ENCODE measurements at places on chromosomes 3 and 15. TPM values are rescaled to one million over a fixed set of nuclear protein-coding genes. Genes with fewer than 3 reads are reported as not detected.
A peak's percentile ranks its signal among the peaks of the same experiment; 100 is the strongest.

TRPM1 gene
- total RNA-seq = not detected

RAB6B gene
- total RNA-seq = 0.29 TPM

SLC15A2 gene
- total RNA-seq = 1.5 TPM

PAK2 gene
- 69.5 TPM for total RNA-seq

ERICH6 gene
- total RNA-seq = not detected

GRCh38 chr3:25662736-25663320 lies 1.9 kb downstream of the TOP2B start:
- H3K4me1 ChIP-seq = peaks cover 44% of the 10 kb centered on the region
- peaks cover 10% of the 10 kb centered on the region for H3K36me3 ChIP-seq
- no peak for DNase-seq
- H3K27ac ChIP-seq = peak overlapping the region; percentile 94

DNA sequence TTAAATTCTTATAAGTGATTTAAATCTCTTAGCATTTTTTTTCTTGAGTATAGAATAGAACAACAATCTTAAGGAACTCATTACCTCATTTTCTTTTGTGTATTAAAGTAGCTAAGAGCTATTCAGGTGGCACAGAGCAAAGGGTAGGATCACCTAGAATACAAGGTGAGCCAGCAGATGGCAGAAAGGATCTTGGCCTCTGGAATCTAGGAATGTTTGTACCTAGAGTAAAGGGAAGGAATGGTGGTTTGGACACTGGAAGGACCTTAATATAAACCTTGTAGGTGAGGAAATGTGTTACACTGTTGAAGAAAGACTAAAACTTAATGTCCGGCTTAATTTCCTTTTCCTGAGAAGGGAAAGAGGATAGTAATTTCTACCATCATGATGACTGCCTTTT lies 89.0 kb downstream of the GHSR start:
- H3K27me3 ChIP-seq = no peaks in the 10 kb centered on the region
- no peak overlapping the region for H3K4me3 ChIP-seq
- H3K36me3 ChIP-seq = peaks cover 21% of the 10 kb centered on the region
- no peaks in the 10 kb centered on the region for H3K4me1 ChIP-seq
- no peak for DNase-seq

- H3K27me3 ChIP-seq = peaks cover 8% of the 10 kb centered on the region
- DNase-seq = no peak
- peaks cover 6% of the 10 kb centered on the region for H3K4me1 ChIP-seq
- H3K4me3 ChIP-seq = no peak overlapping the region
- H3K36me3 ChIP-seq = peaks cover 2% of the 10 kb centered on the region
Measured at GRCh38 chr15:73196113-73196512, 143.8 kb downstream of the NEO1 start.

DNA sequence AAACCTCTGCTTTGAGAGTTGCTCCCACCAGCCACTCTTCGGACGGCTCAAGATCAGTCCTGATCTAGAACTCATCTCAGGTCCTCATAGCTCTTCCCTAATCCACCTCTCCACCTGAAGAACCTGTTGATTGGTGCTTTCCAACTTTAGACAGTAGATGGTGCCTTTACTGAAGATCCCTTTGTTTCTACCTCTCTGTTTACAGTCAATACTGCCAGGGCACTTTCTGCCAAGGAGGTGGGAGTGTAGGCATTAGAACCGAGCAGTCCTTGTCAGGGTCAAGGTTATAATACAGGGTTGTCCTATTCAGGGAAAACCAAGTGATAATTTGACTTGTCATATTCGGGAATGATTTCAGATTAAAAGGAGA lies 1.2 kb downstream of the CGNL1 start:
- H3K27ac ChIP-seq = no peak overlapping the region
- H3K36me3 ChIP-seq = peaks cover 2% of the 10 kb centered on the region
- no peak for DNase-seq

DNA sequence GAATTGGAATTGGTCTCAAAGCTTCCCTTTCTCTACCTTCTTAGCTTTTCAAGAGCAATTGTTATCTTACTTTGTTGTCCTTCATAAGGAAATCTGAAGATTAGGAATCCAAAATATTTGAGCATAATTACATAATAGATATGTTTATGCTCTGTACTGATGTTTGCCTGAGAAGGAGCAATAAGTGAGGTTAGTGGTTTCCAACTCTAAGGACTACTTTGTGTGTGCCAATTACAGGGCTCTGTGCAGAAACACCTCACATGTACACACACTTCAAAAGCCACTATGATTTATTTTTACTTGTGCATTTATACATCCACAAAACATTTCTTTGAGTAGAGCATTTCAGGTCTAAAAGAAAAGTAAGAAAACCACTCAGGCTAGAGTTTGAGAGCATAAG lies 49.9 kb downstream of the MME start:
- no peaks in the 10 kb centered on the region for H3K27me3 ChIP-seq
- H3K4me3 ChIP-seq = no peak overlapping the region
- no peaks in the 10 kb centered on the region for H3K36me3 ChIP-seq
- no peaks in the 10 kb centered on the region for H3K4me1 ChIP-seq

DNA sequence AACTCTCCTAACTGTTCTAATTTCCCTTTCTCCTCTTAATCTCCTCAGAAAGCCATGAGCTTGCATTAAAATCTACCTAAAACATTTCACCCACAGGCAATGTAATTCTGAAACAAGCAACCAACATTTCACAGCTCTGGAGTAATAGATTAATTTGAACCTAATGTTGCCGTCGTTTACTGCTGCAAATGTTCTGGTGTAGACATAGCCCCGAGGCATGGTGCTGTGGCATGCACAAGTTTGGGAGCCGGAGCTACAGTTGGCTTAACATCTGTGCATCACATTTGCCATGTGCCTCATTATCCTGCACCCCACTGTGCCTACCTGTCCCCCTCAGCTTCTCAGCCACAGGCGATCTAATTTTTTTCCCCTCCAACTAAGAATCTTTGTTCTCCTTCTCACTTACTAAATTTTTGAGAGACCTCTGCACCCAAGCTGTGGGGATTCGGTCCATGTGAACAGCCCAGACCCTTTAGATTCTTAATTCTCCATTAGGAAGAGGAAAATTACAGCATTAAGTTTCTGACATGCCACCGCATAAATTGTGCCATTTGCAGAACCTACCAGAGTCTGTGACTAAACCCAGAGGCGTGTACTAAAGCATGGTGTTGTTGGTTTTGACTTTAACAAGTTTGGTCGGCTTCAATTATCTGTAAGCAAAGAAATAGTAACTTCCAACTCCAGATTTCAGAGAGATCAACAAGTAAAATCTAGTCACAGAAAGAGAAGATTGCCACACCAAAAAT lies 419.2 kb downstream of the MECOM start:
- no peaks in the 10 kb centered on the region for H3K36me3 ChIP-seq
- H3K27me3 ChIP-seq = peaks cover 37% of the 10 kb centered on the region
- no peak overlapping the region for H3K4me3 ChIP-seq
- peaks cover 2% of the 10 kb centered on the region for H3K4me1 ChIP-seq

DNA sequence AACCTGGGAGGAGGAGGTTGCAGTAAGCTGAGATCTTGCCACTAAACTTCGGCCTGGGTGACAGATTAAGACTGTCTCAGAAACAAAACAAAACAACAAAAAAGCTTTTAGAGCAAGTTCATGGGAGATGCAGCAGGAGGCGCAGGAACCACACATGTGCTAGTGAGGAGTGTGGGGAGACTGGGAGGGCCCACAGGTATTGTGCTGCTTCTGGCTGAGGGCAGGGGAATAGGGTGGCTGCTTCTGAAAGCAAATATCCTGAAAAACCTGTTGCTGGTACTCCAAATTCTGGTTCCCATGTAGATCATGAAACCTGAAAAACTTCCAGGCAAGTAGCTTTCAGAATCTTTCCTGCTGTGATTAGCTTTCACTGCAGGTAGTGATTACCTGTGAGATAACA lies 22.1 kb downstream of the TYRO3 start:
- no peak for DNase-seq
- H3K4me3 ChIP-seq = no peak overlapping the region
- peaks cover 5% of the 10 kb centered on the region for H3K4me1 ChIP-seq
- H3K36me3 ChIP-seq = no peaks in the 10 kb centered on the region
- peaks cover 36% of the 10 kb centered on the region for H3K27me3 ChIP-seq

DNA sequence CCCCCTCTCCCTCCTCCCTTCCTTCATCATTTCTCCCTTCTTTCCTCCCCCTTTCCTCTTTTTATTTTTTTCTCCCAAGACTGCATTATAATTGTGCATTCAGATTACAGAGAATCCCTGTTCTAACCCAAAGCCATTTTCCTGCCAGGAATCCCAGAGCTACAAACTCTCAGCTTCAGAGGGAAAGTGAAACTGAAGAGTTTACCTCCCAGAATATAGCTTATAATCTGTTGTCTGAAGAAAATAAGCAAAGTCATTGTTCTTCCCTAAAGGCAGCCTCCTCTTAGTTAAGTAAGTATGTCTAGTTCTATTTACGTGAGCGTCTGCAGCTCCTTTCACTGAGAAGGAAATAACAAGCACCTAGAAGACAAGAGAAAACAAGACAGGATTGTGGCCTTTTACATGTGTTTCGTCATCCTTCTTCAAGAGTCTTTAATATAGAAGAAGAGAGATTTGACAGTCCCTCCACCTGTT lies 97.2 kb downstream of the CHST2 start:
- H3K4me1 ChIP-seq = peaks cover 28% of the 10 kb centered on the region
- DNase-seq = no peak
- H3K27me3 ChIP-seq = no peaks in the 10 kb centered on the region
- no peaks in the 10 kb centered on the region for H3K36me3 ChIP-seq

DNA sequence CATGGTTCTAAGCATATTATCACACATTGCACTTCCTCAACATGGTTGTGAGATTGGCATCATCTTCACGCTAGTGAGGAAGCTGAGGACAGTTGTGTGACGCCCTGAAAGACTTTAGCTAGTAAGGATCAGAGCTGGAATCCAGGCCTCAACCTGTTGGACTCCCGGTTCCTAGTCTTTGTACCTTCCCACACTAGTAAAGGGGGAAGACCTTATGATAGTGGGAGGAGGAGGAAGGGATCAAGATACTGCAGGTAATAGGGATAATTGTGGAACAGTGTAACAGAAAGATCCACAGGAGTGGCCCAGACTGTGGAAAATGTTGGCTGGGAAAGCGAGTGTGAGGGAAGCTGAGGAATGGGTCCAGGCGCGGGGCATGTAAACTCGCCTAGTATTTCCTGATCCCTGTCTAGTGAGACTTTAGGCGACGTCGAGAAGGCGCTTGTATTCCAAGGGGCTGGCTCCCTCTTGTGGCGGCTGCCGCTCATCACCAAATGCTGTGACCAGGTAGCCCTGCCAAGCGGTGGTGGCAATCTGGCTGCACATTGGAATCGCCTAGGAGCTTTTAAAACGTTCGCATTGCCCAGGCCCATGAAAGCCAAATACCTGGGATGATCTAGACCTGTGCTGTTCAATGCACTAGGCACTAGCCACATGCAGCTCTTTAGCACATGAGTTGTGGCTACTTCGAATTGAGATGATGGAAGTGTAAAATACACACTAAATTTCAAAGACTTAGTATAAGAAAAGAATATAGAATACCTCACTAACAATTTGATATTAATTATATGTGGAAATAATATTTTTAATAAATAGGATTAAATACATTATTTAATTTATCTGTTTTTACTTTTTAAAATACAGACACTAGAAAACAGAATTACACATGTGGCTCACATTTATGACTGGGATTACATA lies 38.8 kb upstream of the CLDN18 start:
- no peak overlapping the region for H3K4me3 ChIP-seq
- H3K36me3 ChIP-seq = no peaks in the 10 kb centered on the region
- H3K27me3 ChIP-seq = peaks cover 15% of the 10 kb centered on the region
- no peak overlapping the region for H3K27ac ChIP-seq
- DNase-seq = peak; percentile 53

DNA sequence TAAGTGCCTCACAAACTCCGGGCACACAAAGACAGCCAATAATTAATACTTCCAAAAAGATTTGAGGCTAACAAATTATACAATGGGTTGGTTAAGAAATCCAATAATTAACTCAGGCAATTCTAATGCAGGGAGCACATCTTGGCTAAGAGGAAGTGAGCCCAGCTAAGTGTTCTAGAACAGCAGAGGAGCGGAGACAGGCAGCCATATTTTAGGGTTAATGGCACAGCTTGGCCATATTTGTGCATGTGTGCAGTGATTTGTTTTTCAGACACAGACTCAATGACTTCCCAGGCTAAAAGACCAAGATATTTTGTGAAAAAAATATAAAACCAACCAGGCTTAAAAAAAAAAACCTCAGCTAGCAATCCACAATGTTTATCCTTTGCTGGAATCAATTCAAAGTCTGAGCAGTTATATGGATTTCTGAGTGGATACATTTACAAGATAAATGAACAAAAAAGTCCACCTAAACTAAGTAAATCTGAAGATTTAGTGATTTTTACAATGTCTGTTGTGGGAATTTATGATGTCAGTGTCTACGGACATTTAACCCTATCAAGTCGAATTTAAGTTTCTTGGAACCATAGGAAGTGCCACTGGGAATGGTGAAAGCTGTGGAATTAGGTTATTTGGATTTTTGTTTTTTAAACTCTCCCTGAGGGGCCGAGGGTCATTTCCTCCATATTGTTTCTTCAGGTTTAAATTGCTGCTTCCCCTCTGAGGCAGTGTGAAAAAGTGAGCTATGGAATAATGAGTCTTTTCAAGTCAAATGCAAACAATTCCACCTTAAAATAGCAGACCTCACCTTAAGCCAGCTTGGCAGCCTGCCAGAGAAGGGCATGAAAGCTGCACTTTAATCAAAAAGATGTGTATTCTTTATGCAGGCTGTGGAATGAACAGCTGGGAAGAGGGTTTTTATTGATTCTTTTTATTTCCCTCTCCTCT lies 413.7 kb upstream of the TBL1XR1 start:
- H3K4me1 ChIP-seq = peaks cover 13% of the 10 kb centered on the region
- no peaks in the 10 kb centered on the region for H3K27me3 ChIP-seq
- no peaks in the 10 kb centered on the region for H3K36me3 ChIP-seq
- no peak for DNase-seq
- H3K27ac ChIP-seq = no peak overlapping the region
- no peak overlapping the region for H3K4me3 ChIP-seq

DNA sequence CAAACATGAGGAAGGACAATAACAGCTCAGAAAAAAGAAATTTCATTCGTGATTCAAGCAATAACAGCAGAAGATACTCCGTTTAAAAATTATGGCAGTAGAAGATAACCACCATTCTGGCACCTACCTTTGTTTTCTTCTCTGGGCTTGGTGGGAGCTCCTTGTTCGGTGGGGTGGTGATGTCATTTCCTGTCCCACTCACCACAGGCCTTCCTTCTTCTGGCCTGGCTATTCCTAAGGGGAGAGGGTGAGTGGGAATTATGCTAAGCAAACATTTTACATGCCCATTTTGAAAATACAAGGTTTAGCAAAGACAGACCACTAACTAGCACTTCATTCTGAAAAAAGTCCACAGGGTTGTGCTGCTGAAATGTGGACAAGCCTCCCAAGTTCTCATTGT lies 74.4 kb downstream of the DHX30 start:
- no peak overlapping the region for H3K27ac ChIP-seq
- no peaks in the 10 kb centered on the region for H3K27me3 ChIP-seq
- DNase-seq = no peak
- no peak overlapping the region for H3K4me3 ChIP-seq
- H3K36me3 ChIP-seq = peaks cover 3% of the 10 kb centered on the region
